Osteoblast (primary cell): ENCODE measurements at places on chromosomes 7 and 10. TPM values are rescaled to one million over a fixed set of nuclear protein-coding genes. Genes with fewer than 3 reads are reported as not detected.

DNA sequence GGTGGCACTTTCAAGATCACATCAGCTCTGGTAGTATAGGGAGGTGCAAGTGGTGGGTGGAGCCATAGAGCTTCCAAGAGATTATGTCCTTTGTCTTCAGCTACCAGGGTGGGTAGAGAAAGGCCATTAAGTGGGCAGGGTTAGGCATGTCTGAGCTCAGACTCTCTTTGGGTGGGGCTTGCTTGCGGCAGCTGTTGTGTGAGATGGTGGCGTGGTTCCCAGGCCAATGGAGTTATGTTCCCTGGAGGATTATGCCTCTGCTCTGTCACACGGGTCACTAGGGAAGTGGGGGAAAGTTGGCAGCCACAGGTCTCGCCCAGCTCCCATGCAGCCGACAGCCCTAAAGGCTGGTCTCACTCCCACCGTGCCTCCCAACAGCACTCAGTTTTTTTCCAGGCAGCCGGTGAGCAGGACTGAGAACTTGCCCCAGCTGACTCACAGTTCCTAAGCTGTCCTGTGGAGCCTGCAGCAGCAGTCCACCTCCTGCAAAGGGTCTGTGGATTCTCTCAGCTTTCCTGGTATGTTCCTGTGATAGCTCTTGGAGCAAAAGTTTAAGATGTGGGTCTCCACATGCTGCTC is 459.0 kb downstream of the SH2D4B start:
- no peak overlapping the region for H3K4me3 ChIP-seq
- no peaks in the 10 kb centered on the region for H3K36me3 ChIP-seq
- H3K27me3 ChIP-seq, result no peaks in the 10 kb centered on the region
- no peak for DNase-seq
- no peaks in the 10 kb centered on the region for H3K4me1 ChIP-seq
- no peak overlapping the region for H3K27ac ChIP-seq

- H3K36me3 ChIP-seq, result no peaks in the 10 kb centered on the region
- no peaks in the 10 kb centered on the region for H3K4me1 ChIP-seq
- H3K27me3 ChIP-seq, result no peaks in the 10 kb centered on the region
- no peak for DNase-seq
- no peak overlapping the region for H3K4me3 ChIP-seq
- H3K27ac ChIP-seq, result no peak overlapping the region
Observed at GRCh38 chr7:157704365-157704764, 367.6 kb downstream of the DNAJB6 start.

DNA sequence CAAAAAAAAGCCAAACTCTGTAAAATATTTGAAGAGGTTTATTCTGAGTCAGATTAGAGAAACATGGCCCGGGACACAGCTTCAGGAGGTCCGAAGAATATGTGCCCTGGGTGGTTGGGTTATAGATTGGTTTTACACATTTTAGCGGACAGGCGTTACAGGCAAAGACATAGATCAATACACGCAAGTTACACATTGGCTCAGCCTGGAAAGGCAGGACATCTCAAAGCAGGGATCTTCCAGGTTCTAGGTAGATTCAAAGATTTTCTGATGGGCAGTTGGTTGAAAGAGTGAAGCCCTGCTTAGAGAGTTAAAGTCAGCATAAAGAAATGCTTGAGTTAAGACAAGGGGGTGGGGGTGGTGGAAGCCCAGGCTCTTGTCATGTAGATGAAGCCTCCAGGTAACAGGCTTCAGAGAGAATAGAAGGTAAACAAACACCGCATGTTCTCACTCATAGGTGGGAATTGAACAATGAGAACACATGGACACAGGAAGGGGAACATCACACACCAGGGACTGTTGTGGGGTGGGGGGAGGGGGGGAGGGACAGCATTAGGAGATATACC is 464.3 kb upstream of the ADARB2 start:
- H3K36me3 ChIP-seq, result no peaks in the 10 kb centered on the region
- H3K4me1 ChIP-seq, result no peaks in the 10 kb centered on the region
- H3K27me3 ChIP-seq, result no peaks in the 10 kb centered on the region
- H3K4me3 ChIP-seq, result no peak overlapping the region
- no peak overlapping the region for H3K27ac ChIP-seq

DNA sequence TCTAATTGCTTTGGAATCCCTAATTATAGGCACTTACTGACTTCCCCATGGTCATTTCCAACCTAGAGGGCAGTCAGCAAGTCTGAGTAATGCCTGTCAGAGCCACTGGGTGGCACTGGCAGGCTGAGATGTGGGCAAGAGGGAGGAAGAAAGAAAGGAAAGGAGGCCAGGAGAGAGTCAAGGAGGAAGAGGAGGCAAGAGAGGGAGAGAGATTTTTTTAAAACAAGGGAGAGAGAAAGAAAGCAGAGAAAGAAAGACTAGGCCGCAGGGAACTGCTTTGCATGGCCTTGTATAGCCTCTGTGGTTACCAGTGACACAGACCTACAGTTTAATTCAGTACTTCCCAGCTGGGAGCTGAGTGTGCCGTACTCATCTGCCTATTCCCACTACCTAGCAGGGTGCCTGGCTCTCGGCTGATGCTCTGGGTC is 210.4 kb upstream of the ADO start:
- H3K4me1 ChIP-seq, result peaks cover 11% of the 10 kb centered on the region
- H3K36me3 ChIP-seq, result no peaks in the 10 kb centered on the region
- H3K4me3 ChIP-seq, result no peak overlapping the region
- no peaks in the 10 kb centered on the region for H3K27me3 ChIP-seq

DNA sequence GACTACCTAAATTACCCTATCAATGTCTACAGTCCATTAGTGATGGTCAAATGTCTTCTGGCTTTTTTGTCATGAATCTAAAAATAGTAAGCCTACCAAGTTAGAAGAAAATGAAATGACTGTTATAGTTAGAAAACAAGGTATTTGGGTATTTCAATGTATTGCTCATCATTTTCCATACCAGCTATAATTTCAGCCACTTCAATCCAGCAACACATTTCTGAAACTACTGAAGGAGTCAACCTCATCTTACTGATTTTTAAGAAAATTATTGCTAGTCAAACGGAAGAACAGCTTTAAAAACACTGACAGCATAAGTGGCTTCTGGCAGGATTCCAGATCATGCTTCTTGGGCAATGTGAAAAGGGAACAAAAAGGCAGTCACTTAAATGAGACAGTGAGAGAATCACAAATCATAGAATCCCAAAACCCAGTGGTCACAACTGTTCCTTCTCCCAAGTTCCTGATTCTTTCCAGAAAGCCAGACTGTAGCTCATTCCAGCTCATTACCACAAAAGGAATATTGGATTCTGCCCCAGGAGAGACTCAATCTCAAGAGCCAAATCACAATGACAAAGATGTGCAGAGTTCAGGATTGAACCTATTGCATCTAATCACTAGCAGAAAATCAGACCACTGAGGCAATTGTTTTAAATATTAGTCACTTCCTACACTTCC is 61.2 kb upstream of the LRRN3 start:
- H3K4me3 ChIP-seq, result no peak overlapping the region
- no peaks in the 10 kb centered on the region for H3K4me1 ChIP-seq
- H3K27me3 ChIP-seq, result no peaks in the 10 kb centered on the region
- no peak for DNase-seq

DNA sequence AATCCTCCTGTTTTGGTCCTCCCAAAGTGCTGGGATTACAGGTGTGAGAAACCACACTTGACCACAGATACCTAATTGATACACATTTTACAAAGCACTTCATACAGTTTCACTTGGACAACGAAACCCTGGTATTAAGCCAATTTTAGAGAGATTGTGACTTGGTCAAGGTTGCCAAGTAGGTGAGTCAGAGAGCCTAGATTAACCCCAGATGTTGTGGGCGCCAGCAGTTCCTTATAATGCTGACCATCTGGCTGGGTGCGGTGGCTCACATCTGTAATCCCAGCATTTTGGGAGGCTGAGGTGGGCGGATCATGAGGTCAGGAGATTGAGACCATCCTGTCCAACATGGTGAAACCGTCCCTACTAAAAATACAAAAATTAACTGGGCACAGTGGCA is 4.9 kb upstream of the PHKG1 start:
- H3K27me3 ChIP-seq, result no peaks in the 10 kb centered on the region
- no peak for DNase-seq
- H3K4me3 ChIP-seq, result no peak overlapping the region
- H3K4me1 ChIP-seq, result peaks cover 9% of the 10 kb centered on the region
- no peak overlapping the region for H3K27ac ChIP-seq

DNA sequence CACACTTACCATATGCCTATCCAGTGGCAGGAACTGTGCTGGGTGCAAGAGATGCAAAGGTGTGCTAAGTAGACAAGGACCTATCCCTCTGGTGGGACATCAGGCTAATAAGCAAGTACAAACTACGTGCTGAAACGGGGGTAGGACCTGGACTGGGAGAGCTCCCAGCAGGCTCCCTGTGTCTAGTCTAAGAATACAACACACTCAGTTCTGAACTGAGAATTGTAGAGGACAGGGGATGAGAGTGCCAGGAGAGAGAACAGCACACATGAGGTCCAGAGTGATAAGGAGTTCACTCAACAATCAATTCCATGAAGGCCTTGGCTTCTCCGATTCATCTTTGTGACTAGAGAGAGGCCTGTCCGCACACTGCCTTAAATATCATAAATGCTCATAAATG is 253.7 kb downstream of the ELMO1 start:
- no peak overlapping the region for H3K4me3 ChIP-seq
- H3K27ac ChIP-seq, result no peak overlapping the region
- H3K27me3 ChIP-seq, result no peaks in the 10 kb centered on the region
- no peaks in the 10 kb centered on the region for H3K4me1 ChIP-seq

- H3K4me1 ChIP-seq, result no peaks in the 10 kb centered on the region
- DNase-seq, result no peak
- no peaks in the 10 kb centered on the region for H3K27me3 ChIP-seq
- no peak overlapping the region for H3K4me3 ChIP-seq
Observed at GRCh38 chr7:50699143-50699542, 83.6 kb downstream of the GRB10 start.

GRCh38 chr7:148789220-148789619 is 90.5 kb downstream of the CUL1 start:
- no peaks in the 10 kb centered on the region for H3K4me1 ChIP-seq
- H3K27me3 ChIP-seq, result no peaks in the 10 kb centered on the region
- DNase-seq, result no peak

GRCh38 chr10:28302012-28302637 is 739 bp downstream of the MPP7 start:
- peak; percentile 79 for DNase-seq
- no peak overlapping the region for H3K27ac ChIP-seq
- no peaks in the 10 kb centered on the region for H3K36me3 ChIP-seq
- H3K4me1 ChIP-seq, result no peaks in the 10 kb centered on the region

GRCh38 chr7:20329389-20330238 is 1.1 kb upstream of the ITGB8 start:
- peak overlapping the region; percentile 89 for H3K27ac ChIP-seq
- peak overlapping the region; percentile 77 for H3K4me3 ChIP-seq
- H3K4me1 ChIP-seq, result peaks cover 16% of the 10 kb centered on the region
- DNase-seq, result peak; percentile 84

DNA sequence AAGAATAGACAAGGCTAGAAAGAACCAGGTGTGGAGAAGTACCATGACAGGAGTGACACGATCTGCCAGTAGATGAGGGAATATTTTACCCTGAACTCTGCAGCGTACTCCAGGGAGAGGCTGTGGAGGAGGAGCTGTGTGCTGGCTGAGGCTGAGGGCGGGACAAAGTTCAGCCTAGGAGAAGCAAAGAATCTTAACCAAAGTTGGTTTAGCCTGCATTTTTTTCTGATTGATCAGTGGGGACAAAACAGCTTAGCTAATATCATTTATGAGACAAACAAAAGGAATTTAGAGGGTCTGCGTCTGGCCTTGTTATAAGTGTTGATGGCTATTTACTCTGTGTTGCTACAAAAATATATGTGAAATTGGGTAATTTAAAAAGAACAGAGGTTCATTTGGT is 5.2 kb upstream of the NPSR1 start:
- no peaks in the 10 kb centered on the region for H3K4me1 ChIP-seq
- H3K27me3 ChIP-seq, result no peaks in the 10 kb centered on the region
- no peak for DNase-seq
- no peak overlapping the region for H3K4me3 ChIP-seq
- H3K27ac ChIP-seq, result no peak overlapping the region

DNA sequence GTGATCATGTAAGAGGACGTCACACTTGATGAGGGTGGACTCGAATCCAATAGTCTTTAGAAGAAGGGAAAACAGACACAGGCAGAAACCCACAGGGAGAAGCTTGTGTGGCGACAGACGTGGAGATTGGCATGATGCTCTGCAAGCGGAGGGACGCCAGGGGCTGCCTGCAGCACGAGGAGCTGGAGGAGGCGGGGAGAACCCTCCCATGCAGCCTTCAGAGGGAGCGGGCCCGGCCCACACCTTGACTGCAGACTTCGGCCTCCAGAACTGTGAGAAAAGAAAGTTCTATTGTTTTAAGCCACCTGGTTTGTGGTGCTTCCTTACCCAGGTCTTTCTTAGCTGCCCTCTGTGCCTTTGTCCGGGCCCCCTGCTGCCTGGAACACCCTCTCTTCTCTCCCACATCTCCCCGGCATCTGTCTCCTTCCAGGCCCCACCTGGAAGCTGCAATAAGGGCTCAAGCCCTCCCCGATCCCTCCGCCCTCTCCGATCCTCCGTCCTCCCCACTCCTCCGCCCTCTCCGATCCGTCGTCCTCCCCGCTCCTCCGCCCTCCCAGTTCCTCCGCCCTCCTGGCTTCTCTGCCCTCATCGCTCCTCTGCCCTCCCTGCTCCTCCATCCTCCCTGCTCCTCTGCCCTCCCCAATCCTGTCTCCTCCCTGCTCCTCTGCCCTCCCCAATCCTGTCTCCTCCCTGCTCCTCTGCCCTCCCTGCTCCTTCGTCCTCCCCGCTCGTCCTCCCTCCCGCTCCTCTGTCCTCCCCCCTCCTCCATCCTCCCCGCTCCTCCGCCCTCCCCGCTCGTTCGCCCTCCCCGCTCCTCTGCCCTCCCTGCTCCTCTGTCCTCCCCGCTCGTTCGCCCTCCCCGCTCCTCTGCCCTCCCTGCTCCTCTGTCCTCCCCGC is 17.4 kb upstream of the PRKAG2 start:
- H3K27me3 ChIP-seq, result peaks cover 53% of the 10 kb centered on the region
- no peak overlapping the region for H3K27ac ChIP-seq
- peak; percentile 52 for DNase-seq
- no peaks in the 10 kb centered on the region for H3K4me1 ChIP-seq
- no peak overlapping the region for H3K4me3 ChIP-seq

The ALOX5 gene
- not detected in 2 replicates for total RNA-seq

The LRRD1 gene
- 0.29 and 0.36 TPM in 2 replicates for total RNA-seq

The UBN2 gene
- total RNA-seq, result 9.8 and 10.0 TPM in 2 replicates

The SH2B2 gene
- 2.1 and 2.2 TPM in 2 replicates for total RNA-seq

The CPA4 gene
- total RNA-seq, result 18.6 and 28.2 TPM in 2 replicates

The SHH gene
- total RNA-seq, result not detected in 2 replicates

The GPC2 gene
- total RNA-seq, result 1.4 and 1.8 TPM in 2 replicates

The SRI gene
- total RNA-seq, result 66.3 and 77.1 TPM in 2 replicates

The FAM241B gene
- total RNA-seq, result 0.36 TPM in 1 of 2 replicates, not detected in the other

The CRCP gene
- total RNA-seq, result 36.8 and 44.9 TPM in 2 replicates
